ENCODE measurements at places on chromosomes 3 and 15.

DNA sequence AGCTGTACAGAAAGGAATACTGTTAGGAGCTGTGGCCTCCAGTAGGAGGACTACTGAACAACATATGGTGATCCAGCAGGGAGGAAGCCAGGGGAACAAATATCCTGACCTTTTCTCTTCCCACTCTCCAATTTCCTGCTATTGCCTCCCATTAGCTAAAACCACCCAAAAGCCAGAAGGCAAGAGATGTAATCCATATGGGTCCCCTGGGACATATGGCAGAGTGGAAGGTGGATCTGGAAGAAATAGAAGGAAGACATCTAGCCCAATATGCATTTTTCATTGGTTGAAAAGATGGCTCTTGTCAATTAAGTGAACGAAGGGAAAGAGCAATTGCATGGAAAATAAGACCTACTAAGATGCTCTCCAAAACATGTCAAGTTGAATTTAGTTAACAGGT lies 167.2 kb downstream of the CNTN3 start:
- DNase-seq = no peak

GRCh38 chr15:75067123-75067830 lies 43.9 kb downstream of the PPCDC start:
- no peak for DNase-seq

DNA sequence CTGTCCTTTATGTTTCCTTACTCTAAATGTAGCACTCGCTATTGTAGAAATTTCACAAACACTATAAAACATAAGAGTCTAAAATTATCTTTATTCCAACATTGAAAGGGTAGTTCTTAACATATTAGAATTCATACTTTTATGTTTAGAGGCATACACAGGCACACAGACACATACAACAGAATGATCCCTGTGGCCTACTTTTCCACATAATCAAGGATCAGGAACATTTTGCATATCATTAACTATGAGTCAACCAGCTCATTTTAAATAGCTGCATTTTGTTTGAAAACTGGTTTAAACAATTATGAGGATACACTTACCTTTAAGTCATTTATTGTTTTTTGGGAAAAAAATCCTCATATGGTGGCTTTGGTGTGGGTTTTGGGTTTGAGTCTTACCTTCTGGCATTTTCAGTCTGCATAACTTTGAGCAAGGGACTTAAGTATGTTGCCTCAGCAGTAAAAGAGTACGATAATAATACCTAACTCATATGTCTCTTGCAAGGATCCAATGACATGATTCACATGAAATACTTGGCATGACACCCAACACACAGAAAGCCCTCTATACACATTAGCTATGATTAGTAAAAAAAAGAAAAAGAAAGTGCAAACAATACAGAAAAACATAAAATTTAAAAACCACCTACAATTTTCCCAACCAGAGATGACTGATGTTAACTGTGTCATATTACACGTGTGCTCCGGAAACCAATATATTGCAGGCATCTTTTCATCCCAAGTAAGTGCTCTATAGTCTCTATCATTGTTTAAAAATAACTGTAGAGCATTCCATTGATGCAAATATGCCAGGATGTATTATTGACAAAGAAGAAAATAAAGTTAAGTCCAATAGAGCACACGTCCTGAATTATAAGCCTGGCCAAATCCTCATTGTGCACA lies 213.1 kb upstream of the ADAMTS9 start:
- no peak for DNase-seq

- no peak for DNase-seq
These were observed 353.5 kb downstream of the MCTP2 start for GRCh38 chr15:94584833-94585244.

DNA sequence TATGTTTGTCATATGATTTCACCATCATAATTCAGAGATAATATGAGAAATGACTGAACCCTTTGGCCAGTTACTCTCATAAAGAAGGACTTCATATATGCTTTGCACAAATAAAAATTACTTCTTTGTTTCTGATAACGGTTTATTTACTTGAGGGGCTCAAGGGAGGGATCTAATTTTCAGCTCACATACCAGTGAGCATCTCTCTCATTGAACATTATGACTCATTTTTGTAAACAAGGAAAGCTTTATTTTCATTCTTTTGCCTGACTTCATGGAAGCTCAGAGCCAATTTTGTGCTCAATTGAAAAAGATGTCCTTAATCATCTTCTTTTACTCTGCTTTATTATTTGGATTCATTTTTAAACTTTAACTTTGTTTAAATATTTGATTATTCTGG lies 5.8 kb downstream of the NLGN1 start:
- no peak for DNase-seq

GRCh38 chr3:197471221-197472010 lies 84.4 kb downstream of the BDH1 start:
- DNase-seq = no peak
